CD4-positive, alpha-beta T cell (primary cell): ENCODE measurements at places on chromosomes 12 and 14.

DNA sequence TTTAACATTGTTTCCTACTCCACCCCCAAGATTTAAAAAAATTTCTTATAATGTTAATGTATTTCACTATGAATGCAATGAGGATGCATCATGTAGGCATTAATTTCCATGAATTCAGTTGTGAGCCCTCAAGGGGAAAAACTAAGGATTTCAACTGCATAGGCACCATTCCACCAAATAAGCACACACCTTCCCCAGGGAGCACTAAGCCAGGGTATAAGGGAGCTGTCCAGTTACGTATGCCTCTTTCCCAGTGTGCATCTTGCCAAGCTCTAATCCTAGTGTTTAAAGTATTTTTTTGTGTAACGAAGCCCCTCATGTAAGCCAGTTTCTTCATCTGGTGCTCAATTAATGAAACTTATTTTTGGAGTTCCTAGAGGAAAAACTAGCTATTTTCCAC is 6.6 kb downstream of the FERMT2 start:
- DNase-seq = no peak

GRCh38 chr12:56999456-56999855 is 6.9 kb downstream of the ZBTB39 start:
- DNase-seq = no peak

GRCh38 chr12:69620921-69621320 is 10.2 kb upstream of the LRRC10 start:
- no peak for DNase-seq

- DNase-seq = peak; percentile 31
Measured at GRCh38 chr14:31944256-31945073, 132.6 kb upstream of the ARHGAP5 start.

DNA sequence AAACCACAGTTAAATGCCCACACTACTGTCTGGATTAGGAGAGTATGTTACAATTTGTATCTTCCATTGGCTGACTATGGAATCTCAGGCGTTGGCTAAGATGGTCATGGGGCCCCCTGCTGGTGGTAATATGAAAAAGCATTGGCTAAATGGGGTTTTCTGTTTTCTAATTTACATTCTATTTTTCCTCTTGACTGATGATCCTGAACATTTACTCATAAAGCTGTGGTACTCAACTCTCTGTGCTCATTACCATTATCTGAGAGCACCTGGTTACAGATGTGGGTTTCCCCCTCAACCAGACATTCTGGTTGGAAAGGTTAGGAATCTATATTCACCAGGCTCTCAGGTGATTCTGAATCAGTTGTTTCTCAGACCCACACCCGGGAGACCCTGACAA is 64.8 kb downstream of the WSCD2 start:
- DNase-seq = no peak

DNA sequence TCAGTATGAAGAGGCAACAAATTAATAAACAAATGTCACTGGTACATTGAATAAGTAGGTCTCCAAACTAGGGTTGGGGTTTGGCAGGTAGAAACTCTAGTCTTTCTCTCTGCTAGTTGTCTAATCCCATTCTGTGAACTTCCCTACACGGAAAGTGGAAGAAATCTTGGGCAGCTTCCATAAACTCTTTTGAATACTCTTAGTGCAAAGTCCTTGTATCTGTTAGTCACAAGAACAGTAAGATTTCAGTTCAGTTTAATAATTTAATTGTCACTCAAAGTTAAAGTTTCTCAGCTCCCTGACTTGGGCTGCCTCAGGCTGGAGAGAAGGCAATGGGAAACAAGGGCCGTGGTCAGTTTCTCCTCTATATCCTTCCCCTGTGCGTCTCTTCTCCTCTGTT is 135.4 kb upstream of the MDM1 start:
- no peak for DNase-seq

DNA sequence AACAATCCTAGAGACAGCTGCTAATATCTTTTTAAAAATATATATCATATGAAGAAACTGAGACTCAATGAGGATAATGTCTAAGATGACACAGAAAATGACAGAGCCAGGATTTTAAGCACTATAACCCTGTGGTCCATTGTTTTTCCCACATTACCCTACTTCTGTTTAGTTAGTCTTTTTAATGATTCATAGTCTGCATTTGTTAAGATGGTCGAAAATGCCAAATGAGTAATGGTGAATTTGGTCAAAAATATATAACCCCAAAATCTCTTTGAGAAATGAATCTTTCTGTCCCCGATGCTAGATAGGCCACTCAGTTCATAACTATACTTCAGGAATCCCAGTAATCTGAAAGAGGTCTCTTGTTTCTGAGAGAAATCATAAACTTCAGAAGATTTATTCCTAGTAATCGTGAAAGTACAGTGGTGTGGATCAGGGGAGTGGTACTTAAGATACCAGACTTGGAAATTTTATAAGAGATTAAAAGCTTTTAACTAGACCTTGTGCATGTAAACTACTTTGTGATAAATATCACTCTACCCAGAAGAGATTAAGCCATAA is 10.8 kb downstream of the RTRAF start:
- no peak for DNase-seq

GRCh38 chr14:79265366-79265946 is 945.8 kb downstream of the DIO2 start:
- DNase-seq = no peak
